Stimulated activated CD4-positive, alpha-beta T cell treated with anti-CD3 and anti-CD28 coated beads, Interleukin-1b, Interleukin-23, amount 100 ng/mL, for 1 hour (primary cell): ENCODE measurements at places on chromosomes 6 and 20.

GRCh38 chr6:43916924-43917877 is 147.2 kb downstream of the VEGFA start:
- no peak for DNase-seq

DNA sequence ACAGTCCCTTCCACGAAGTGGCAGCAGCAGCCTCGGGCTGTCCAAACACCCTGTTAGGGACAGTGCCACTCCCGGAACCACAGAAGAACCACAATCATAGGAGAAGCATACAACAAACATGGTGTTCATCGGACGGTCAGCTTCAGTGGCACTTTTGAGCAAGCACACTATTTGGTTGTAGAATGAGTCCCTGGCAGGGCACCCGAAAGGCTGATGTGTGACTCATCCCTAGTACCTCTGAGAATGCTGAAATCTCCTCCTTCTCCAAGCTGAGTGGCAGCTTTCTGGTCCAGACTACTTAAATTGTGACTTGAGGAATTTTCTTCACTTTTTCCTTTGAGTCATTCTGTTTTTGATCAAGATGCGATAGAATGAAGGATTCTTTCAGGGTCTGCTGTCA is 282.5 kb downstream of the ESR1 start:
- DNase-seq: no peak

DNA sequence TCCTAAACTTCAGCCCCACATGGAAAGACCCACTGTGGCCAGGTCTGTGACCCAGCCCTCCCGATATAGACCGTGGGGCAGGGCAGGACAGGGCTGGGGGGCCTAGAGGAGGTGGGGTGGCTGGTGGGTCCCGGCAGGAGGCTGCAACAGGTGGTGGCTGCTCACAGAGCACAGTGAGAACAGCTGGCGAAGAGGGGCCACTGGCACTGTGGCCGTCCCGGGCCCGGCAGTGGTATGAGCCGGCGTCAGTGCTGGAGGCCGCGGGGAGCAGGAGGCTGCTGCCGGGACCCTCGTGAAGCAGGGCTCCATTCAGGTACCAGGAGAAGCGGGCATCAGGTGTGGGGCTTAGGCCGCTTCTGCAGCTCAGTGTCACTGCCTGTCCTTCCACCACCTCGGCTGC is 13.4 kb downstream of the SIGLEC1 start:
- no peak for DNase-seq

- DNase-seq: no peak
These were observed 7.8 kb downstream of the TDP2 start for GRCh38 chr6:24658573-24659560.

- DNase-seq: no peak
These were observed 8.7 kb downstream of the LAMA4 start for GRCh38 chr6:112245511-112246203.

GRCh38 chr6:16349544-16349943 is 111.2 kb downstream of the GMPR start:
- no peak for DNase-seq

GRCh38 chr6:138198430-138199091 is 19.7 kb downstream of the PBOV1 start:
- DNase-seq: no peak

DNA sequence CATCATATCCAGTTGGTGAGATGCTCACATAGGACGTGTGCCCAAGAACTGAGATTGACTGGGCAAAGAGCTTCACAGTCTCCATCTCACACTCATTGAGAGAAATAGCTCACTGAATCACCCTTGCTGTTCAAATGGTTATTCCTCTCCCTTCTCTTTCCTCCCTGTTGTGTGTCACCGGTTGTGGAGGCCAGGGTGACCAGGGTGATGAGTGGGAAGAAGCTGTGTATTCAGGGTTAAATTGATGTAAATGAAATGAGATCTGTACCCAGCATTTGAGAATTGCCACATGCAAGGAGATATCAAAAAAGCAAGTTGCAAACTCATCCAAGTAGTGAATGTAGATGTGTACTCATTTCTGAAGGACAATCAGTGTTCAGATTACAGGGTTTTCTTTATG is 36.6 kb upstream of the VAPB start:
- DNase-seq: no peak

- no peak for DNase-seq
These were observed 23.3 kb downstream of the PPARD start for GRCh38 chr6:35365594-35366203.

DNA sequence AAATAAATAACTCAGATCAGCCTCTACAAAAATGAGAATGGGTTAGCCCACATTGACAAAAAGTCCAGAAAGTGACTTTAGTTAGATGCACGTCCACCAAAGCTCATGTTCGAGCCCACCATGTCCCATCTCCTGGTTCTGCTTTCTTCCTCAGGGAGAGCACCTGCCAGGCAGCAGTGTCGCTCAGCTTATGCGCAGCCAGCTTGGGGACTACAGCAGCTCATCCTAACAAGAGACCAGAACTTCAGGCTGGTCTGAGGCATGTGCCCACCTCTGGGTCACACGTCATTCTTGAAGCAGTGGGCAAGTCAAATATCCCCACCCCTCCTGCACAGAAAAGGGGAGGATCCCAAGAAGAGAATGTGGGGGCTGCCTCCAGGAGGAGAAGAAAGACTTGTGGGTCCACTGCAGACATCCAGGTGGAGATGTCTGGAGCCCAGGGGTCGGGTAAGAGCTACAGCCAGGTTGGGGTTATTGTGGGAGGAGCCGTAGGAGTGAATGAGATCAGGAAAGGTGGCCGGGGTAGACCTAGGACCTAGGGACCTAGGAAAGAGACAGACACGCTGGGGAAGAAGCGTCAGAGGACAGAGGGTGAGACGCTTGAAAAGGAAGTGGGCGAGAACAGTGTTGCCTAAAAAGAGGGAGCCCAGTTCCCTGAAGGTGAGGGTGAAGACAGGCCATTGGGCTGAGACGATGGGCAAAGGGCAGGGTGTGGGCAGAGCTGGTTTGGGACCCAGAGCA is 52.5 kb downstream of the SSR1 start:
- DNase-seq: no peak

- DNase-seq: no peak
These were observed 2.3 kb downstream of the SERPINB1 start for GRCh38 chr6:2839195-2839981.

- DNase-seq: no peak
These were observed 843 bp upstream of the HEY2 start for GRCh38 chr6:125748406-125749172.

DNA sequence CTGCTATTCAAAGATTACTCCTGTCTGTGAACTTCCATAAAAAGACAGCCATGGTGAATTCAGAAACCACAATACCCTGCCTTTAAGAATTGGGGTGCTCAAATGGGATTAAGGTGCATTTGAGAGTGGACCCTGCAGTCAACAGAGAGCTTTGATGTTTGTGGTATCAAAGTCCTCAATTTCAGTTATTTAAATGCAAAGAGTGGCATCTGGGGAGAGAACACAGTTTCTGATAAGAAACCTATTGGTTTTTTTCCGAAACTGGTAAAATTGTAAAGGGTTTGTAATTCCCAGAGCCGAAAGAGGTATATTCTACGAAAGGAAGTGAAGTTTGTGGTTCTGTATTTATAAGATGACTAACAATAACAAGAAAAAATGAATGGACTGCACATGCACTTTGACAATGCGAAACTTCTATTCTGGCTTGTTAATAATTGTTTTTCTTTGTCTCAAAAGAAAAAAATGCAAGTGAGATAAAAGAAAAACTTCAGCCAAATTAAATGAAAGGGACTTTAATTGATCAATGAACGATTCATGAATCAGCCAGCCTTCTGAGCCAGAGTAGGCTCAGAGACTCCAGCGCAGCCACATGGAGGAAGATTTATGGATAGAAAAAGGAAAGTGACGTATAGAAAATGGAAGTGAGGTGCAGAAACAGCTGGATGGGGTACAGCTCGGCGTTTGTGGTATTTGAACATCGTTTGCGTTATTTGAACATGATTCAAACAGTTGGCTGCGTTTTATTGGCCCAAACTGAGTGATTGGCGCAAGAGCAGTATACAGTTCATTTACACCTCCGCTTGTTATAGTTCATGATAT is 70.5 kb upstream of the DUSP22 start:
- DNase-seq: no peak

GRCh38 chr6:127146932-127147331 is 28.5 kb downstream of the RSPO3 start:
- no peak for DNase-seq

DNA sequence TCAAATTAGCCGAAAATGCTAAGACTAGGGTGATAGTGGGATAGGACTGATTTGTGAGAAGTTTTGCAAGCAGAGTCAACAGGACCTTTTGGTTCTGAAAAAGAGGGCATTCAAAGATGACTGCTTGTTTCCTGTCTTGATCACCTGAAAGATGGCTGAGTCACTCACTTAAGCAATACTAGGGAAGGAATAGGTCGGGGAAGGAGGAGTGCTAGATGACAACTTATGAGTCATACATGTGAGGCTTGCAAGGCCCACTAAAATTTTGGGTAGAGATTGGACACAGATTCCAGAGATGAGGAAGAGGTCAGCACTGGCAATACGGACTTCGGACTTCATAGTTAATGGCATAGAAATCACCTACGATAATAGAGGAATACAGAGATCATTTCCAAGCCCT is 89.2 kb downstream of the FAM83B start:
- DNase-seq: no peak

GRCh38 chr6:9315966-9316650 is 880.8 kb upstream of the SLC35B3 start:
- no peak for DNase-seq

DNA sequence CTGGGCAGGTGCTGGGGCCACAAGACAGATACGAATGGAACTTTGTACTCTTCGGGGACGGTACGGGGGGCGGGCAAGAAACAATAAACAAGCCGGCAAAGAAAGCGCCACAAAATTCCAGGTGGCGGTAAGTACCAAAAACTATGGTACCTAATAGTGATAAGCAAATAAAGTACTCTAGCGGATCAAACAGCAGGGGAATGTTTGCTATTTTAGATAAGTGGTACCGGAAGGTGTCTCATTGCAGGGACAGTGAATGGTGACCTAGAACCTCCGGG is 15.1 kb upstream of the RIPK1 start:
- DNase-seq: no peak

GRCh38 chr20:38130687-38131587 is 34.1 kb downstream of the TGM2 start:
- no peak for DNase-seq

DNA sequence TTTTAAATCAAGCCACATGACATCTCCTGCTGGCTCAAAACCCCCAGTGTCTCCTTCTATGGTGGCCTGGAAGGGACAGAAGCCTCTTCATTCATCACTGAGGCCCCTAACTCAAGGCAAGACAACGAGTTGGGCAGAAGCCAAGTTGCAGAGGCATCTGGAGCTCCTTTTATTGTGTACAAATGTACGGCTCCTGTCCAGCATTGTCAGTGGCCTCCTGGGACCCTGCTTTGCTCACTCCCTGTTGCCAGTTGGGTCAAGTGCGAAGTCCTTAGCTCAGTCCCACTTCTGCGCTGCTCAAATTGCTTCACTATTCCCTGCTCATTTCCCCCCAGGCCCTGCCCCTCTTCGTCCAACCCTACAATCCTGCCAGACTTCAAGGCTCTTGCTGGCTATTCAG is 181.2 kb upstream of the PMEPA1 start:
- DNase-seq: no peak

DNA sequence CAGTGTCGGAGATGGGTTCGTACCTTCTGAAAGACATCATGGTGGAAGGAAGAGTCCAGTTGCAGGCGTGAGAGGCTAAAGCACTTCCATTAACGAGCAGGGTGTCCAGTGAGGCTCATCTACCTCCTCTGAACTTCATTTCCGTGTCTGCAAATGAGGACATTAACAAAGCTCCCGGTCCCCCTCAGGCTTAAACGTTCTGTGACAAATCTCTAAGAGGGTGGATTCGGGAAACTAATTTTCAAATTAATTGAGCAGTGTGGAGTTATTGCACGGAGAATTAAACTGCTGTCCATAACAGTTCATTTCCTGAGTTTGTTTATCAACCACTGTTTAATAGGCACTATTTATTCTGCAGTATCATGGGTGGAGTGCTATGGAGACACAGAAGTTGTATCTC is 68.2 kb downstream of the TRMT6 start:
- DNase-seq: no peak

- DNase-seq: no peak
These were observed 280.3 kb upstream of the SYNCRIP start for GRCh38 chr6:85923013-85923430.
